GM23338 (cell line): ENCODE measurements at places on chromosomes 7 and 10.
A peak's percentile ranks its signal among the peaks of the same experiment; 100 is the strongest.

DNA sequence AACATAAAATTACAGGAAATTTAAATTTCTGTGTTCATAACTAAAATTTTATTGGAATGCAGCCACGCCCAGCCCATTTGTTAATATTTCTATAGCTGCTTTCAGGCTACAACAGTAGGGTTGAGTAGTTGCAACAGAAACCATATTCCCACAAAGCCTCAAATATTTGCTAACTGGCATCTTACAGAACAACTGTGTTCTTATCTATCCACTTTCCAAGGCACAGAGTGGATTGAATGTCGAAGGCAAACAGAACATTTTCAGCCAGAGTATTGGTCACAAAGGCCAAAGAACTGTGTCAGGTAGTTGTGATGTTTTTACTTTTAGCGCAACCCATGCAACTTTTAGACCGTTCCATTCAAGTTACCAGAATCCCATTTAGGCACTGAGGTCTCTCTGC lies 51.1 kb upstream of the OPN4 start:
- no peaks in the 10 kb centered on the region for H3K36me3 ChIP-seq
- H3K27ac ChIP-seq = no peak overlapping the region
- H3K4me3 ChIP-seq = no peak overlapping the region

GRCh38 chr10:68816796-68817412 lies 10.4 kb upstream of the STOX1 start:
- H3K36me3 ChIP-seq = no peaks in the 10 kb centered on the region
- no peak overlapping the region for H3K27ac ChIP-seq
- no peaks in the 10 kb centered on the region for H3K4me1 ChIP-seq

GRCh38 chr10:115706488-115707076 lies 566.4 kb downstream of the GFRA1 start:
- peak; percentile 61 for DNase-seq
- no peaks in the 10 kb centered on the region for H3K4me1 ChIP-seq
- H3K27me3 ChIP-seq = no peaks in the 10 kb centered on the region

DNA sequence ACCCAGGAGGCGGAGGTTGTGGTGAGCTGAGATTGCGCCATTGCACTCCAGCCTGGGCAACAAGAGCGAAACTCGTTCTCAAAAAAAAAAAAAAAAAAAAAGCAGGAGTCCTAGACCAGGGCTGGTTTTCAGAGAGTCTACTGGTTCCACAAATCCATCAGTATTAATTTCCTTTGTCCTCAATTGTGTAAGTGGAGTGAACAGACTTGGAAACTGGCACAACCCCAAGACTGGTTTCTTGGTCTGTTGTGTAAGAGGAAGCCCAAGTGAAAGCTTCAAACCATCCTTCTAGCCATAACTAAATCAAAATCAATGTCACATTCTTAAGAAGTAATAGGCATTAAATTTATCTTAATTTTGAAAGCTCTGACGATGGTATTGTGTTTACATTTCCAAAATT lies 213.6 kb downstream of the DGKI start:
- H3K27me3 ChIP-seq = no peaks in the 10 kb centered on the region
- no peak overlapping the region for H3K4me3 ChIP-seq
- H3K27ac ChIP-seq = no peak overlapping the region

DNA sequence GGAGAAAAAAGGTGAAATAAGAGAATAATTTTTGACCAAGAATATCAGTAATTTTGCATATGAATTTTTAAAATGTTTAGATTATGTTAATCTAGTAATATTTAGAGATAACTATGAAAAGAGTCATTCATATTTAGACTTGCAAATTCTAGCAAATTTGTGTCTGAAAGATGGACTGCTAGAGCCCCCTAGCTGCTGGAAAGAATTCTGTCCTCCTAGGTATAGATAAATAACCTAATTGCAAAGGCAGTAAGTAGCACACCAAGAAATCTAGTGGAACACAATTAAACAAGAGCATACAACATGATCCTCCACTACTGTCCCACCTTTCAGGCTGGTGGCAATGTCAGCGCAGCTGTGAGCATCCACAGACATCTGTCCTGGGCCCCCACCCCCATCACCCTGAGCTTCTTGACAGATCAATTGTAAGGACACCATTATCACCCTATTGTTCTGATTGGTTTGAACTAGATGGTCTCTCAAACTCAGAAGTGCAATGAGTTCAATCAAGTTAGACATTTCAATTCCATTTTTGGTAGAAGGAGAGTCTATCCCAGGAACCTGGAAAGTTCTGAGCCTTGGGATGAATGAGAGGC lies 15.0 kb upstream of the GFRA1 start:
- no peaks in the 10 kb centered on the region for H3K36me3 ChIP-seq
- peak; percentile 70 for DNase-seq
- no peaks in the 10 kb centered on the region for H3K27me3 ChIP-seq

DNA sequence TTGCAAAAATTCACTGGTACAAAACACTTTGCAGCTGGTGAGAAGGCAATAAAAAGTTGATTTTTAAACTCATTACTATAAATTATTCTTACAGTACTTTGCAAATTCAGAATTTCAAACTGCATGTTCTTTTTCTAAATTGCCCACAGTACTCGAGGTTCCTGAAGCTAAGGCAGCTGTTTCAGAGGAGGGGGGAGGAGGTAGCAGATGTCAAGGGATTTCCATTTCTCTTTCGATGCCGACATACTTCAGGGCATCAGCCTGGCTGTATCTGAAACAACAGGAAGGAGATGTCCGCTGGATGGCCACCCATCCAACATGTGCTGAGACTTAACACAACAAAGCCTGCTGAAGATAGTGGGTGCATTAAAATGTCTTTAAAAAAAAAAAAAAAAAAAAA lies 76.7 kb downstream of the EZH2 start:
- H3K27me3 ChIP-seq = no peaks in the 10 kb centered on the region
- H3K27ac ChIP-seq = no peak overlapping the region
- 0 out of 2 replicates have a peak, but pooled peaks cover 5% of the 10 kb centered on the region for H3K4me1 ChIP-seq

- H3K4me1 ChIP-seq = no peaks in the 10 kb centered on the region
- no peak overlapping the region for H3K27ac ChIP-seq
- H3K27me3 ChIP-seq = no peaks in the 10 kb centered on the region
- no peaks in the 10 kb centered on the region for H3K36me3 ChIP-seq
Observed at GRCh38 chr10:49625411-49625810, 11.6 kb downstream of the CHAT start.

DNA sequence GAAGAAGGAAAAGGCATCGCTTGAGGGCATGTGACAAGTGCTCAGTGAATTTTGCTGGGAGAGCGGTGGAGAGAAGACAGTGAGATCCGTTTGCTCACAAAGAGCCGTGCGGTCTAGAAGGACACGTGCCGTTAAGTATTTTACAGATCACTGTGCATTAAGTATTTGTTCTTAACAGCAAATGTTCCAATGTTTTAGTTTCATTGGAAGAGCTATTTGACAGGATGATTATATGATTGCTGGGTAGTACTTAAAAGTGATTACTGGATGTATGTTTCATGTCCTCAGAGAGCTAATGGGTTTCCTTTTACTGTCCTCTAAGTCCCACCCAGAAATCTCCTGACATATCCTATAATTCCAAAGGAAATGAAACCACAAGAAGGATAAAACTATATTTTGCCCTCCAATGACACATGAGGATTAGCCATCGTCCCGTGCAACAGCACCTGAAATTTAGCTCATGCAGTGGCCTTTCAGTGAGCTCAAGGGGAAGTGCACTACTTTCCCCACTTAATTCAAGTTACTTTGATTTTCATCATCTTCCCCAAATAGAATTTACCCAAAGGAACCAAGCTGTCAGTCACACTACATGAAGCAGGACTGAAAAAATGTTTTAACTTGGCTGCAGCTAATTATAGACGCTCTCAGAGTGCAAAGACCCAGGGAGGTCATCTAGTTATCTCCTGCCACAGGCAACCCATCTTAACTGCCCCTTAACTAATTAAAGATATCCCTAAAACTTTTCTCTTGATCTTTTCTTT lies 80.3 kb downstream of the KLF6 start:
- no peaks in the 10 kb centered on the region for H3K36me3 ChIP-seq
- no peak overlapping the region for H3K4me3 ChIP-seq
- no peak overlapping the region for H3K27ac ChIP-seq
- H3K4me1 ChIP-seq = peaks cover 8% of the 10 kb centered on the region; the same call in 1 of the 2 replicates
- H3K27me3 ChIP-seq = no peaks in the 10 kb centered on the region
